ENCODE measurements at places on chromosomes 12 and 14.

GRCh38 chr14:102868956-102869547, 53.4 kb upstream of the AMN start:
- DNase-seq = no peak

GRCh38 chr14:49306152-49306751, 279.9 kb downstream of the RPS29 start:
- peak; percentile 1 for DNase-seq

DNA sequence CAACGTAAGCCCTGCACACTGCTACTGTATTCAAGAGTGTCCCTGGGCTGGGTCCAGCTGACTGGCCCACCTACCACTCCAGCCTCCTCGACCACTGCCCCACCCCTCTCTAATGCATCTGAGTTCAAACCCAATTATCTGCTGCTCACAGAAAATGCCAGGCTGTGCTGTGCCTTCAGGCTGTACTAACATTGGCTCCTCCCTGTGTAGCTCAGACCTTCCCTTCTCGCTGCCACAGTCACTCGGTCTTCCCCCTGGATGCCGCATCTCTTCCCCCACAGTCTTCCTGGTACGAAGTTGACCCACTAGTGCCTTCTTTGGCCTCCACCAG, 12.1 kb downstream of the FICD start:
- DNase-seq = no peak

GRCh38 chr14:36967892-36968555, 204.4 kb downstream of the SLC25A21 start:
- DNase-seq = no peak

Measured in fibroblast of skin of scalp (primary cell).